Stimulated activated CD8-positive, alpha-beta memory T cell treated with anti-CD3 and anti-CD28 coated beads, Interleukin-4, amount 100 ng/mL, for 4 hours (primary cell): ENCODE measurements at places on chromosomes 2 and 18.

DNA sequence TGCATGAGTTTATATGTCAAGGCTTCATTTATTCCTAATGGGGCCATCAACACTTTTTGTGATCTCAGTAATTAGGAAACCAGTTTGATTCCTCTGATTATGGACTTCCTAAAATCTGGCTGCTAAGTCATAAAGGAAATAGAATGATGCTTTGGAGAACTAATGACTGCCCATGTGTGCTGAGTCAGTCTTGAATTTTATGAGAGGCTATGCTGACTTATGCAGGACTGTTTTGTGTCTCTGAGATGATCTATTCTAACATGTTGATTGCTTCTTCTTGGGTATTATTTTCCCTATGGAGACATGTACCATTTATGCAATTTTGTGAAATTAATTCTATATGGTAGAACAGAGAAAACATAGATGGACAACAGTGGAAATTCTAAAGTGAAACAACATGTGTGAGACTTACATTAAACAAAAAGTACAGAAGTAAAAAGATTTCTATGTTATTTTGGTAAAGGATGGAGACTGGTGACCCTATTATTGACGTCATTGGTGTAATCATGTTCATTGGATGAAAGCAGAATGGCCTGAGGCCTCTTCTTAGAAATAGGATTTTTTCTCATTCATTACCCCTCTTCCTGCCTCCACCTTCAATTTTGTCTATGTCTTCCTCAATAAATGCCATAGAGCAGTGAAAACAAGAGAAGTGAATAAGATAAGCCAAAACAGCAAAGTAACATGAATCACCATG, 1658.2 kb upstream of the PIK3C3 start:
- no peak for DNase-seq

DNA sequence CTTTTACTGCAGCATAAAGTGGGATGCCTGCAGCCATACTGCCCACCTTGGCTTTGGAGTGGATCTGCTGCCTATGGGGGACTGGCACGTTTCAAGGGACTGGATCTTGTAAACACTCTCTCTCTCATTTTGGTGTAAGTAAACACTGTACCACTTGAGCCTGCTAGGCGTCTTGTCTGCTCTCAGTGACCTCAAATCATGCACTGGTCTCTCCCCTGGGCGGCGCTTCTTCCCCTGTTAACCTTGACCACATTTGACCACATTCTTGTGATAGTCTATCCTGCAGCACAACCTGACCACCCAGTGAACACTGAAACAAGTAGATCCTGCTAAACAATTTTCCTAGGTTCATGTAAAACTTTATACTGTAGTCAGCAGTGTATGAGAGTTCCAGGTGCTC, 82.6 kb upstream of the HNMT start:
- no peak for DNase-seq

DNA sequence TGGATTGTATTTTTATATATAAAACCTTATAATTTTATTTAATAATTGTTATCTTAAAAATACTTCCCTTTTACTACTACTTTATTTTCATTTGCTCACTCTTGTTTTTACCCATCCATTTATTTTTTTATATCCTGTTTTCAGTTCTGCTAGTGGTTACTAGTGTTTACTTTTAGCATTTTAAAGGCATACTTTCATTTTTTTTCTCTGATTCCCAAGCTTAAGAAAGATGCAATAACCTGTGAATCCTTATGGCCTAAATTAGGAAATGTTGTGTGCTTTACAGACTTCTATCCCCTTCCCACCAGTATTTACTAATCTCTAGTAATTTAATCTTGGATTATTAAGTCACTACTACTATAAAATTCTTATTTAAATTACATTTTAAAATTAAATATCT, 140.0 kb downstream of the SMAD7 start:
- DNase-seq, result no peak

DNA sequence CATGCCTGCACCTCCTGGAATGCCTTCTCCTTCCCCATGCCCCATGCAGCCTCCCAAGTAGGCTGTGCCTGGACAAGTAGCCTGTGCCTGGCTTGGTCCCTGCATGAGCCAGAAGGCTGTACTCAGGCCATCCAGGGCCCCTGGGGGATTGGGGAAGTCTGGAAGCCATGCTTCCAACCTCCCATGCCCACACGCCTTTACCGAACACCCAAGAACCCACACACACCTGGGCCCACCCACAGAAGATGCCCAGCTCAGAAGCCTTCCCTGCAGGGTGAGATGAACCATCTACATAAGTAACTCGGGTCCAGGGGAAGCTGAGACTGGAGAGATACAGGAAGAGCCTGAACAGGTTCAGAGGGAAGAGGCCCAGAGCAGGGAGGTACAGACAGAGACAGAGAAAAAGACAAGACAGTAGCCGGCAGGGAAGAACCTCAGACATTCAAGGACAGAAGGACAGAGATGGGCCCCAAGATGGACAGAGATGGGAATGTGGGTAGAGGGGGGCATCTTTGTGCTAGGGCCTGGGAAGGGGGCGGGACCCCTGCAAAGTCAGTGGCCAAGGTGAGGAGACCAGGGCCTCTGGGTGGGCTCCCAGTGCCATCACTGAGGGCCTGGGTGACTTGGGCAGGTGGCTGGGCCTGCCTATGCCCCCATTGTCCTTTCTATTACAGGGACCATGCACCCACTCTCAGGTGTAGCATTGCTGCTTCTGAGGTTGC, 4.3 kb downstream of the BIN1 start:
- DNase-seq, result no peak
